Activated B cell treated with CpG ODN at 0.5 μM for 24 hours (primary cell): ENCODE measurements at places on chromosomes 2 and 18.

GRCh38 chr2:75108937-75109482 is 90.3 kb downstream of the TACR1 start:
- no peak for DNase-seq

- no peak for DNase-seq
These were observed 165.3 kb downstream of the ATAD2B start for GRCh38 chr2:23761638-23762037.

DNA sequence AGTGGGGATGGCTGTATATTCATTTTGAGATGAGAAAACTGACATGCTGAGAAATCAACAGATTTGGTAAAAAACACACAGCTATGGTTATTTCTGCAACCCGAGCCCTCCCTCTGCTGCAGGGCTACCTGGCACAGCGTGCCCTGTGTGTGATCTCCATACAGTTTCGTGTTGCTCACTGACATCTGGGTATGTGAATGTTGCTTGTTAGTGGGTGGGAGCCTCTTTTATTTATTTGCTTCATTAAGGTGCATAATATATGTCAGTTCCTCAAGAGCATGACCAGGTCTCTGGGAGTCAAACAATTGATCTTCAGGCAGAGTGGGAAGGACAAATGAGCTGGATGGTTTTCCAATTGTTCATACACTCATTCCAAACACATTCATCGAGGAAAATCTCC is 139.1 kb upstream of the FHL2 start:
- no peak for DNase-seq

- no peak for DNase-seq
These were observed 38.6 kb upstream of the ARL4C start for GRCh38 chr2:234535464-234535863.

DNA sequence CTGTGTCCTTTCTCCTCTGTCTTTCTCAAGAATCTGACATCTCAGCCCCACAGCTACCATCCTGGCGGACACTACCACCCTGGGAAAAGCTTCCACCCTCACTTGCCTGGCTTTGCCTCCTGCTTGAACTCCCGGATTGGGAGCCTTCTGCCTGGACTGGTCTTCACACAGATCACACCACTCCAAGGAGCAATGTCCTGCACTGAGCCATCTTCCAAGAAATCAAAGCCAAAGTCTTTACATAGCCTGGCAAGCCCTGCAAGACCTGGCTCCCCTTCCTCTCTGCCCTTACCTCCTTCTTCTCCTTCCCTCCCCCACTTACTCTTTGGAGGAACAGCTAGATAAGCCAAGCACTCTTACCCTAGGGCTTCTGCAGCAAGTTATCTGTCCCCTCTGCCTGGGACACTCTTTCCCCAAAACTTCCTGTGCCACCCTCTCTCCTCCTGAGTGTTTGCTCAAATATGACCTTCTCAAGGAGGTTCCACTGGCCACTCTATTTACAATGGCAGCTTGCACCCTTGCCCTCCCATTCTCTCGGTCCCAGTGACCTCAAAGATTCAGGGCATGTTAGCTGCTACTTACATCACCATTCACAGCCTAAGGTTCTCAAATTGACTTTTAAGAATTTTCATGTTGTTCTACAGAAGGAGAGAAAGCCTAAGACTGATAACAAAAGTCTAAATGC is 9.7 kb downstream of the ATP8B1 start:
- no peak for DNase-seq

- no peak for DNase-seq
These were observed 18.7 kb upstream of the DYTN start for GRCh38 chr2:206736935-206737334.

DNA sequence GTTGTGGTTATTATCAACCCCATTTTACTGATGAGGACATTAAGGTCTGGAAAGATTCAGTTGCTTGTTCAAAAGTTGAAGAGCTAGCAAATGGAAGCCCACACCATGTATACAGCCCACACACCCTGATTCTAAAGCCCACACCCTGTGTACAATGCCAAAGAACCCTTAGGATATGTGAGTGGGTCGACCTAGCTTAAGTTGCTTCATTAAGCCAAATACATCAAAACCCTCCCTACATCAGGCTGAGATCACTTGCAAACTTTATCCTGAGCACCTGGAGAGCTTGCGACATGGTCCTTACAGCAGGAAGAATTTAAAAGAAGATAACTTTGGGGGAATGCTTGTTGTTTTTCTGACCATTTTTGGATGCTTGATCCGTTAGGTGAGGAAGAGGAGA is 435 bp upstream of the ARHGAP25 start:
- no peak for DNase-seq

GRCh38 chr2:100675855-100676254 is 113.1 kb downstream of the PDCL3 start:
- no peak for DNase-seq

- DNase-seq: no peak
These were observed 2.0 kb downstream of the SATB2 start for GRCh38 chr2:199455545-199456382.

DNA sequence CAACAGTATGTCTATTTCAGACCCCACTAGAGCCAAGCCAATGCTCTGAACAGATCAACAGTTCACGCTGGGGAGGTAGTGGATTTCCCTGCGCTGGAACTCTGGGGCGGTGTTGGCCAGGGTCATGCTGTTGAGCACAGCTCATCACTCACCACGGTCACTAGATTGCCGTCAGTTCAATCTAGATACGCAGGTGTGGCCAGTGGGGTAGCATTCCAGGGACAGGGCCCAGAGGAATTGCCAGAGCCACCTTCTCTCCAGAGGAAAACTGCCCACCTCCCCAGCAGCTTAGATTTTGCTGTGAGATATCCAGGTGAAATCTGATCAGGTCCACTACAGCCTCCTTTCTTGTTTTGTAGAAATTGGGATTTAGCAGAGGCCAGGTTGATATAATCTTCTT is 101.8 kb downstream of the SOX11 start:
- DNase-seq: no peak

- no peak for DNase-seq
These were observed 59.5 kb upstream of the THUMPD2 start for GRCh38 chr2:39838589-39838988.

- no peak for DNase-seq
These were observed 967.8 kb downstream of the BCL11A start for GRCh38 chr2:59585655-59586054.

GRCh38 chr2:215447056-215447455 is 11.2 kb upstream of the FN1 start:
- no peak for DNase-seq

DNA sequence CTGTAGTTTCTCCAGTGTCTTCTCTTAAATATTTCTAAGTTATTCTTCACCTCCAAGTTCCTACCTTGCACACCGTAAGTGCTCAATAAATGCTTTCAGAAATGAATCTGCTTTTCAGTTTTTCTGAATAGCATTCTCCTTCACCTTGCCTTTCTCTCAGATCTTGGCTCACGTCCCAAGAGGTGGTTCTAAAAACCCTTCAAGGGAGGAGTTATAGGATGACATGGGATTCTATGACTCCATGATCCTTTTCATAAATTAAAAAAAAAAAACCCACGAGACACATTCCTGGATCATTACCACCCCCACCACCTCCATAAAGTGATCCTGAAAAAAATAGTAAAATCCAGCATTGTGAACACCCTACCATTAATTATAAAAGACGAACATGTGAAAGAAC is 11.7 kb downstream of the KCTD1 start:
- no peak for DNase-seq

- DNase-seq: no peak
These were observed 654.3 kb upstream of the RAB6C start for GRCh38 chr2:129325151-129325550.

- DNase-seq: no peak
These were observed 31.6 kb downstream of the AOX1 start for GRCh38 chr2:200617156-200618053.

DNA sequence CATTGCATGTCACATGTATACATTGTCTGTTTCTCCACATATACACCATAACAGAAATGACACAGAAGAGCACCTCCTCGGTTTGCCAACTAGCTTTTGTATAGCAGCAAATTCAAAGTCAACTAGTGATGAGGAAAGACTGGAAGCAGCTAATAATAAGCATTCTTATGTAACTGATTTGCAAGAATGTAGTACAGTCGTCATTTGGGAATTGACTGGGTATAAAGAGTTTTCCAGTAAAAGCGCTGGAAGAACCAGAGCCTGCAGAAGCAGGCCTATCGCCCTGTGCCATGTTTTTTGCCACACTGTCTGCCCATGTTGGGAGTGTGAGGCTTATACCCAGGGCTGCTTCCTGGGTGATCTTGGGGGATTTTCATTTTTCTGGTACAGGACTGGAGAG is 310.6 kb downstream of the GBX2 start:
- no peak for DNase-seq

DNA sequence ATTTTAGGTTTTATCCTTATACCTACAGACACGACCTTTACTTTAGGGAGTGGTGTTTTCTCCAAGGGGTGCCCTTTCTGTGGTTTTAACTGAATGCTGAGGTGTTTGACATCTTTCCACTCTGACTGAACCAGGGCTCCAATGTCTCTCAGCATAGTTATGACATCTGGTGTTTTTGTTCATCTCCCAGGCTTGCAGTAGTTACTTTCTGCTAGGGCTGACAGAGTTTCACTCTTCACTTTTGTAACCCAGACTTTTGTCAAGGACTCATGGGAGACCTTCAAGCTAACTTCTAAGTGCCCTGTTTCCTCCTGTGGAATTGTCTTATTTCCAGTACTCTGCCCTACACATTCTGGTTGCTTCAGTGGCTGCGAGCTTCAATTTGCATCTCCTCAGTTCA is 103.1 kb downstream of the CCDC85A start:
- DNase-seq: no peak

GRCh38 chr2:171939743-171940071 is 17.4 kb downstream of the HAT1 start:
- DNase-seq: no peak

DNA sequence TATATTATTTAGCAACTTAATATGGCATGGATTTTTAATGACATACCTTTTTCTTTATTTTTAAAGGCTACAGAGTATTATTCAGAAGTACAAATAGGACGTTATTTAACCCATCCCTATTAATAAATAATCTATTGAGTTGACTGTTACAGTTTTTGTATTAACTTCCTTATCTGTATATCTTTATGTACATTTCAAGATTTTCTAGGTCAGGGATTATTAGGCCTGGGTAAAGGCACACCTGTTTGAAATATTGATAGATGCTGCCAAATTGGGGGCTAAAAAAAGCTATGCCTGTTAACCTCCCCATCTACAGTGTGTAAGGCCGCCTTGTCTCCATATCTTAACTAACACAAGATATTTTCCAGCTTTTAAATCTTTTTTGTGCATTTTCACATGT is 6.6 kb downstream of the NPAS2 start:
- no peak for DNase-seq

GRCh38 chr2:223758131-223758840 is 79.1 kb downstream of the AP1S3 start:
- no peak for DNase-seq

DNA sequence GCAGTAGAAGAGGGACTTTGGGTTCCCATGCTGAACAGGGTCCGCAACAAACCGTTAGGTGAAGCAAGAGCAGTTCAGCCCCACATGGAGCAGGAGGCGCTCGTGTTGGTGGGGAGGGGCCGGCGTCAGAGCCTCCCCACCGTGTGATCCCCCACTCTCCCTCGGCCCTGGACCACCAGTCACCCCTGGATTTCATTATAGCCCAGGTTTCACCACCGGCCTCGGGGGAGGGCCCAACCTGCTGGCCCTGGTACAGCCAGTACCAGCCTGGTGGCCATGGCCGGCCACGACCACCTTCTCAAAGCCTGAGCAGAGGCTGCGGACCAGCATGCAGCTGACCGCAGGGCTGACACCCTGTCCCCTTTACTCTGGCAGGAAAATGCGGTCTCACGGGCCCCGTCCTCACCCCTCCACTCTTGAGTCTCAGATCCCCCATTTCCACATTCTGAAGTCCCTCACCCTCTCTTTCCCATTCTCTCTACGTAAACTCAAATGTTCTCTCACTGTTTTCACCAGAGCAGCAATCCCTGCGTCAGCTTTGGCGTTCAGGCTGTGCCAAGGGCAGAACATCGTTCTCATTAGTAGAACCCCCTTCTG is 8.6 kb downstream of the MLPH start:
- no peak for DNase-seq
